Epithelial cell of proximal tubule (primary cell): ENCODE measurements at places on chromosomes 13 and 19. TPM values are rescaled to one million over a fixed set of nuclear protein-coding genes. Genes with fewer than 3 reads are reported as not detected.

DNA sequence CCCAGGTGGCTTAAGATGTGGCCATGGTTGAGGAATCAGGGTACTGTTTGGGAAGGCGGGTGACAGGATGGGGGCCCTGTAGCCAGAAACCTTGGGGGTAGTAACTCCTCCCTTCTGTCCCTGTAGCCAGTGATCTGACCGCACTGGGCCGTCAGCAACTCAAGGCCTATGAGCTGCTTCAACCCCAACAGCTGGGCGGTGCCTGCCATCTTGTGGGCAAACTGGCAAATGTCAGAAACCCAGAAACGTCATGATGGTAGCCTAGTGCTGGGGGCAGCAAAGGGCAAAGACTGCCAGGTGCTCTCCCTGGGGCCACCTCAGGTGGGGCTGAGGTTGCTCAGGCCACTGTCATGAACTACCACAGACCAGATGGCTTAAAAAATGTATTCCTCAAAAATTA is 3.5 kb downstream of the COPE start:
- DNase-seq: no peak

- DNase-seq: no peak
Observed at GRCh38 chr13:61728471-61728870, 312.8 kb upstream of the PCDH20 start.

DNA sequence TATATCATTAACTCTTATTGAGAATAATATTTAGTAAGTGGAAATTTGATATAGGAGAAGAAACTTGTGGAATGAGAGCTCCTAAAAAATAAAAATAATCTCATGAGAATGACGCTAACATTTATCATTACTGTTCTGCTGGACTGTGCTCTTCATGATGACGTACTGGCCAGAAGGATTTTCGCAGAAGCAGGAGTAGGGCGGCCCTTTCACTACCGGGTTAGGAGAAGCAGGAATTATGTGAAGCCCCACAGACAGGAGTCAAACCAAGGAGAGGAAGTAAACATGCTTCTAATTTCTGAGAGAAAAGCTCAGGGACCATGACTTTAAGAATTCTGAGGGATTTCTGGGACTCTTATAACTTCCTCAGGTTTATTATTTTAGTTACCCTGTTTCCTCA is 195.1 kb downstream of the VWA8 start:
- DNase-seq: no peak

- DNase-seq: no peak
Observed at GRCh38 chr13:49693191-49693733, 2.0 kb upstream of the EBPL start.

DNA sequence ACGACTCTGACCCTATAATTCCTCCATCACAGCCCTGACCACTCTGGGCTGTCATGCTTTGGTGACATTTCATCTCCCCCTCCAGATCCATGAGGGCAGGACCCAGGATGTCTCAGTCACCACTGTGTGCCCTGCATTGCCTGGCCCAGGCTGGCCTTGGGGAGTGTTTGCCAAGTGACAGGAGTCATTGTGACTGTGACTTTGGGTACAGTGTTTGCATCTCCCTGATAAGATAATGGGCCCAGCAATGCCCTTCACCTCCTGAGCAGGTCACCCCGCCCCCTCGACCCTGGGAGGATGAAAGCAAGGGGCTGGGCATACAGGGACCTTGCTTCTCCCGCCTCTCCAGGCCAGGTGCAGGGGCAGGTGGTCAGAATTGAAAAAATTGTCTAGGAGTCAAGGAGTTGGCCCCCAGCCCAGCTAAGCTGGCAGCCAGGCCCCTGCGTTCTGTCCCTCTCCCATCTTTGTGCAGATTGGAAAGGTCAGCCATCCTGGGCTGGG is 5.9 kb upstream of the ATP4A start:
- no peak for DNase-seq

GRCh38 chr19:58351558-58351878 is 1.8 kb downstream of the A1BG start:
- DNase-seq: no peak

DNA sequence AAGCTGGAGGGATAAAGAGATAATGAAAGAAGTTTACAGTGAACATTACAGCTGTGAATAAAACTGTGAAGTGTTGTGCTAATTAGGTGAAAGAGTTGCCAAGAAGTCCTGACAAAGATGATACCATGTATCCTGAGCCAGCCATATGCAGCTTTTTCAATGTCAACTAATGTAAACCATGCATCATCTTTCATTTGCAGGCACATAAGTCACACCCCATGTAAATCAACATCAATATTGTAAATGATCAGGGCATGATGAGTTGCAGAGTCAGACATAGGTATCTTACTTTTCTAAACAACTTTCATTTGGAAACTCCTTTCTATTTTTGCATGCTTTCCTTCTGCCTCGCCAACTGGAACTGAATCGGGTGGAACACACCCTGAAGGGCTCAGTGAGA is 569.1 kb downstream of the TBC1D4 start:
- no peak for DNase-seq

DNA sequence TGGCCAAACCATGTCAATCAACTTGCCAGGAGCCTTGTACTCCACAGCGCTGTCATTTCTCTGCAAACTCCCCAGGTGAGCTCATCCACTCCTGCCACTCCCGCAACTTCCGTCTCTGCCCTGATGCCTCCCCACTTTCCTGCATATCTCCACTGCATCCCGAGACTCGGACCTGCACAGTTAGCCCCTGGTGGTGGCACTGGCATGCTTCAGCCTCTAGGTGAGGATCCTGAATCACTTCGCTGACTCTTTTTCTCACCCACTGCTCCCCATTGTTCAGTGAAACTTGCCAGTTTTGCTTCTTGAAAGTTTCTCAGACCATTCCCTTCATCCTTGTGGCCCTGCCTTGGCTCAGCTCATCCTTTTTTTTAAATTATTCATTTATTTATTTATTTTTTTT is 3.4 kb upstream of the CTU1 start:
- DNase-seq: no peak

- no peak for DNase-seq
Observed at GRCh38 chr13:102597029-102597961, 509 bp downstream of the TPP2 start.

- no peak for DNase-seq
Observed at GRCh38 chr19:31254180-31254551, 95.1 kb downstream of the TSHZ3 start.

DNA sequence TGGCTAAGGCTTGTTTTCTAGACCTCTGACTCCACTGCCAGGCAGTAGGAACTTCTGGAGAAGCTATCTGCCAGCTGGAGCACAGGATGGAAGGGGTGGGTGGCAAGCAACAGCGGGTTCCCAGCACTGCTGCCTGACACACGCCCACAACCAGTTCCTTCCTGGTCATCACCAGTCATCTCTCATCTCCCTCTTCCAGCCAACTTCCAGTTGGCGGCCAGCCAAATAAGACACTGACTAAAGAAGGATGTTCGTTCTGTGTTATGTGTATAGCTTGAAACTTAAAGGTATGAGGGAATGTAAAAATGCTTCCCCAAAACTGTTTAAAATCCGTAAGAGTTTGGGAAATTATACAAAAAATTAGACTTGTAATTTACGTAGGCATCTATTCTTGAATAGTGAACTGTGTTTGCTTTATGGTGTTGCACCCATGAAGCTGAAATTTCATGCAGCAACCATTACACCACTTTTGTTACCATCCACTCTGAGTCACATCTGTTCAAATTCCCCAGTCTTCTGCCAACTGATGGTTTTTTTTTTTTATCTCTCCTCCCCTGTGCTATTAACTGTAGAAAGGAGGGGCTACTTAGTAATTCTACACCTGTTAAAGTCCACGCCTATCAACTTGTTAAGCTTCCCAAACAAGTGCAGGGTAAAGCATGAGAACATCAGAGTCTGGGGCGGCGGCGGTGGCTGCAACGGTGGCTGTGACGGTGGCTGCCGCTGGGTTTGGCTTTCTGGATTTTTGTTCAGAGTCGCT is 86.2 kb upstream of the FRY start:
- peak; percentile 69 for DNase-seq

DNA sequence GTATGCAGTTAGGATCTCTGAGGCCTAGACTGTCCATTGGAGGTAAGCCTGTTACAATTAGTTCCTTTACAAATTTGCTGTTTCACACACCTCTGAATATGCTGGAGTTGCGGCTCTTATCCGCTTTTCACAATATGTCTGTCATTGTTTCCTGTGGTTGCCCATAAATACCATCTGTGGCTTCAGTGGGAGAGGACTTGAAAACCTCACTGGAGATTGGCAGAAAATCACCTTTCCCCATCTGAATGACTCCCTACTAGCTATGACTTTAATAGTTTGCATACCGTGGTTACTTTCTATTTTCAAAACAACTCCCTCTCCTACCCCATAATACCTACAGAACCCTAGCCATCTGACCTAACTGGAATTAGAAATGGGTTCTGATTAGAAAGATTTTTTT is 454.3 kb downstream of the PCDH17 start:
- no peak for DNase-seq

DNA sequence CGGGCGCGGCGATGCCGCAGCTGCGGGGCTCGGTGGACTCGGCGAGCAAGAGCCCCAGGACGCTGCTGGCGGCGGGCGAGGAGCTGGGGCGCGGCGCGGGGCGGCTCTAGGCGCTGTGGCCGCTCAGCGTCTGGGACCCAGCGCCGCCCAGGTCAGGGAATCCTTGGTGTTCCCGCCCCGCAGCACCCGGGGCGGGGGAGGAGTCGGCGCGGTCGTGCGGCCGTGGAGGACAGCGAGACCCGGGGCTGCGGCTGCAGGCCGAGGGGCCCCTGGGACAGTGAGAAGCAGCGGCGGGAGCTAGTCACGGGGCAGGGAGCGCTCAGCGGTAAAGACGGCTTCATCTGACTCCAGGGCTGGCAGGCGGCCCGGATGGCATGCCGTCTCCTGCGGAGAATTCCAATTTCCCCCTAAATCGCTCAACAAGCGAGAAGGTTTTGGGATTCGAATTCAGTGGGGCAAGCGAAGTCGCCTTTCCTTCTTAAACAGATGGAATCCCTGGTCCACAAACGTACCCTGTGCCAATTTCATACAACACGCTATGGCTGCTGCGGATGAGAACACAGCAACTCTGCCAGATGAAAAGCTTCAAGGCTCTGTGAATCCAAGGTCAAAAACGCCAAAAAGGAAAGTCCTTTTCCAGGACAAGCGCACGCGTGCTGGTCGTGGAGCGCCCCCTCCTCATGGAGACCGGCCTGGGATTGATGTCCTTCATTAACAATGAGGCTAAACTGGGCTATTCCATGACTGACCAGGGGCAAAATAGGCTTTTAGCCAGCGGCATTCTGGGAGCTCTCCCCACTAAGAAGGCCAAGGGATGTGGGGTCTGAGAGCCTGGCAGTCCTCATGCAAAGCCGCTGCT is 4.2 kb upstream of the ZSCAN4 start:
- no peak for DNase-seq

- DNase-seq: no peak
Observed at GRCh38 chr13:48559638-48560320, 26.9 kb upstream of the RCBTB2 start.

DNA sequence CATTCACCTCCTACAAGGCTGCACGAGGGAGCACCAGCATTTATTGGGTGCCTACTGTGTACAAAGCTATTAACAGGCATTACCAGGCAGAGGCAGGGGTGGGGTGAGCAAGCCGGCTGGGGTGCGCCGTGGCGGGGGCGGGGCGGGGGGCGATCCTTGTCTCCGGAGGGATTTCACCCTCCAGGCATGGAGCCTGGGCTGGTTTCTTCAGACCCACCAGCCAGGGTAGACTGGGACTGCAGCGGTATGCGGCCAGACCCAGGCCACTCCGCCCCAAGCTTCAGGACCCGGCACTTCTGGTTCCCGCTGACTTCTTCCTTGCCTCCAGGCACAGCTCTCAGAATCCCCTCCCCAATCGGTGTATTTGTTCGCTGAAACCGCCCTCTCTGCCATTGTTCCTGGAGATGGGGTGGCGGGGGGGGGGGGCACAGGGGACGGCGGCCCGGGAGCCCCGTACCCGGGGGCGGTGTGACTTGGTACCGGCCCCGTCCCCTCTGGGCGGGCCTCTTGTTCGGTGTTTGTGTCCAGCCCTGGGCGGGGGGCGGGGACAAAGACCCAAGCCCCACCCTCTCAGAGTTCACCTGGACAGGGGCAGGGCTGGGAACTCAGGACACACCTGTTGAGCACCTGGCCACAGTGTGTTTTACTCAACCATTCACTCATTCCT is 14.4 kb downstream of the TJP3 start:
- no peak for DNase-seq

DNA sequence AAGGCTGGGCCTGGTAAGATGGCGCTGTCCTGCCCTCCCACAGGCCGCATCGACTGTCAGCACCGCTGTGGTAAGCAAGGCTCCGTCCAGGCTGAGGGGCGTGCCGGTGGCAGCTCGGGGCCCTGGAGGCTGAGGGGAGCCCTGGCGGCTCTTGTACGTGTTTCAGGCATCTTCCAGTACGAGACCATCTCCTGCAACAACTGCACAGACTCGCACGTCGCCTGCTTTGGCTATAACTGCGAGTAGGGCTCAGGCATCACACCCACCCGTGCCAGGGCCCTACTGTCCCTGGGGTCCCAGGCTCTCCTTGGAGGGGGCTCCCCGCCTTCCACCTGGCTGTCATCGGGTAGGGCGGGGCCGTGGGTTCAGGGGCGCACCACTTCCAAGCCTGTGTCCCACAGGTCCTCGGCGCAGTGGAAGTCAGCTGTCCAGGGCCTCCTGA is 1.2 kb downstream of the IZUMO4 start:
- no peak for DNase-seq

- no peak for DNase-seq
Observed at GRCh38 chr19:6048348-6048747, 62.0 kb downstream of the RFX2 start.

GRCh38 chr13:21980049-21980448 is 309.2 kb downstream of the FGF9 start:
- DNase-seq: no peak

DNA sequence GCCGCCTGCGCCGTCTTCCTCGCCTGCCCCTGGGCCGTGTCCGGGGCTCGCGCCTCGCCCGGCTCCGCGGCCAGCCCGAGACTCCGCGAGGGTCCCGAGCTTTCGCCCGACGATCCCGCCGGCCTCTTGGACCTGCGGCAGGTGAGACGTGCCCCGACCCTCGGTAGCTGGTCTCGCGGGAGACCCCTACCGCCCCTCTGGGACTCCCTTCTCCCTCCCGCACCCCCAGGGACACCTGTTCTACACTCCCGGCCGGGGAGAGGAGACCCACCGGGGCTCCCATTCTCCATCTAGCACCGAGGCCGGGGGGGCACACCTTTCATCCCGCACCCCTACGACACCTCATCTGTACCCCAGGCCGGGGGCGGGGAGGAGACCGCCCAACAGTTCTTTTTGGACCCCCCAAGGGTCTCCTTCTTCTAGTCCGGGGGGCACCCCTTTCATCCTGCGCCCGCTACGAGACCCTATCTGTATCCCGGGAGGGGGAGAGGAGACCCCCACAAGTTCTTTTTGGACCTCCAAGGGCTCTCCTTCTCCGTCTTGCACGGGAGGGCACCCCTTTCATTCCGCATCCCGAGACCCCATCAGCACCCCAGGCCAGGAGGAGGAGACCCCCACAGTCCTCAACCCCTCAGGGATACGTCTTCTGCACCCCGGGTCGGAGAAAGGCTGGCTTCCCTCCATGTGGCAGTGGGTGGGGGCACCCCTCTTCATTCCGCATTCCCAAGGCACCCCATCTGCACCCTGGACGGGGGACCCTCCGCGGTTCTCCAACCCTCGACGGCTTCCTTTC is 533 bp downstream of the TNFSF9 start:
- no peak for DNase-seq

GRCh38 chr13:28885181-28885580 is 65.0 kb downstream of the MTUS2 start:
- DNase-seq: no peak

Gene MCF2L
- total RNA-seq: 8.0 and 10.8 TPM in 2 replicates

Gene MEIS3
- total RNA-seq: 0.29 TPM in 1 of 2 replicates, not detected in the other

Gene CAMSAP3
- 5.6 and 12.4 TPM in 2 replicates for total RNA-seq

Gene ICAM3
- total RNA-seq: 3.4 and 3.8 TPM in 2 replicates

Gene SELENOV
- 0.17 TPM in 1 of 2 replicates, not detected in the other for total RNA-seq

Gene ANGPTL8
- total RNA-seq: not detected in 2 replicates

Gene MPND
- total RNA-seq: 3.9 and 6.3 TPM in 2 replicates

Gene TMEM190
- not detected in 2 replicates for total RNA-seq

Gene KLK1
- total RNA-seq: 5.0 TPM in 1 of 2 replicates, not detected in the other

Gene ZNF726
- total RNA-seq: 5.9 and 11.6 TPM in 2 replicates

Gene FAM216B
- total RNA-seq: not detected in 2 replicates
